NCI-H1417 treated with DMSO at 0.1 percent for 48 hours (cell line): ENCODE measurements at places on chromosomes 5 and 9.
A peak's percentile ranks its signal among the peaks of the same experiment; 100 is the strongest.

- no peak for DNase-seq
Observed at GRCh38 chr9:72092820-72093219, 32.4 kb upstream of the C9orf57 start.

DNA sequence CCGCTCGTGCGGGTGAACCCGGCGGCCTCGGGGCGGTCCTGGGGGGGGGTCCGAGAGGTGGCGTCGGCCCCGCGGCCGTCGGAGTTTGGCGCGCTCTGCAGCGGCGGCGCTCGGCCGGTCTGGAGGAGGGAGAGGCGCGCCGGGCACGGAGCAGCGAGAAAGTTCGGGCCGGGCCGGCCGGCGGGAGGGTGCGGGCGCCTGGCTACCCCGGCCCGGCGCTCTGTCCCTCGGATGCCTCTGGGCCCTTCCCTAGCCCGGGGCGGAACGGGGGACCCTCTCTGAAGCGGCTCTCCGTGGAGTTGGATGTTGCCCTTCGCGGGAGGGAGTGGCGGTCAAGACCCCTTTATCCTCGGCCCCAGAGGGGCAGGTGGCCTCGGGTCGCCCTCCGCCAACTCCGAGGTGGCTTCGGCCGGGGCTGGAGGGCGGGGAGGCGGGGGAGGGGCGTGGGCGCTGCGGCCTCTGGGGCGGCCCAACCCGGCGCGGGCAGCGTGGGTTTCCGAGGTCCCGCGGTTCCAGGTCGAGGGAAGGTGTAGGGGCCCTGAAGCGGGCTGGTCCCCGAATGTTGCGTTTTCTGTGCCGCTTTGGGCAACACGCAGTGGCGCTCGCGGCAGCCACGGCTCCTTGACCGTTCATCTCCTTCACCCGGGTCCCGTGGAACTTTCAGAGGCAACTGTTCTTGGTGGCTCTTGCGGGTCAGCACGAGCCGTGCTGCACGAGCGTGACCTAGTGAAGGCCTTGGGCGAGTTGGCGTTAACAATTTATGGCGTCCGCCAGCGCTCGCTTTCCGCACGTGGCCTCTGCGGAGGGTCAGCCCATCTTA lies 290.5 kb downstream of the DOCK8 start:
- no peak for DNase-seq

GRCh38 chr9:1354086-1354485 lies 303.9 kb downstream of the DMRT2 start:
- DNase-seq, result no peak

GRCh38 chr5:171308453-171309275 lies at the start of gene TLX3:
TSS of gene TLX3 (plus strand) at chr5:171309248. CDS start at chr5:171309366, 118 bp downstream.
- no peak for DNase-seq

- DNase-seq, result peak; percentile 6
Observed at GRCh38 chr9:127877566-127877998, at the start of gene AK1. TSS of gene AK1 (minus strand) at chr9:127877675. CDS start at chr9:127874617, 3,058 bp downstream.

DNA sequence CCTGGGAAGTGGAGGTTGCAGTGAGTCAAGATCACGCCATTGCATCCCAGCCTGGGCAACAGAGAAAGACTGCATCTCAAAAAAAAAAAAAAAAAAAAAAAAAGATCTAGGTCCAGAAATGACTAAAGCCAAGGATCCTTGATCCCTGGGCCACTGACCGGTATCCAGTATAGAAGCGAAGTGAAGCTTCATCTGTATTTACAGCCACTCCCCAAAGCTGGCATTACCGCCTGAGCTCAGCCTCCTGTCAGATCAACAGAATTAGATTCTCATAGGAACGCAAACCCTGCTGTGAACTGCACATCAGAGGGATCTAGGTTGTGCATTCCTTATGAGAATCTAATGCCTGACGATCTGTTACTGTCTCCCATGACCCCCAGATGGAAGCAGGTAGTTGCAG lies 9.3 kb downstream of the CSNK1A1 start:
- no peak for DNase-seq

DNA sequence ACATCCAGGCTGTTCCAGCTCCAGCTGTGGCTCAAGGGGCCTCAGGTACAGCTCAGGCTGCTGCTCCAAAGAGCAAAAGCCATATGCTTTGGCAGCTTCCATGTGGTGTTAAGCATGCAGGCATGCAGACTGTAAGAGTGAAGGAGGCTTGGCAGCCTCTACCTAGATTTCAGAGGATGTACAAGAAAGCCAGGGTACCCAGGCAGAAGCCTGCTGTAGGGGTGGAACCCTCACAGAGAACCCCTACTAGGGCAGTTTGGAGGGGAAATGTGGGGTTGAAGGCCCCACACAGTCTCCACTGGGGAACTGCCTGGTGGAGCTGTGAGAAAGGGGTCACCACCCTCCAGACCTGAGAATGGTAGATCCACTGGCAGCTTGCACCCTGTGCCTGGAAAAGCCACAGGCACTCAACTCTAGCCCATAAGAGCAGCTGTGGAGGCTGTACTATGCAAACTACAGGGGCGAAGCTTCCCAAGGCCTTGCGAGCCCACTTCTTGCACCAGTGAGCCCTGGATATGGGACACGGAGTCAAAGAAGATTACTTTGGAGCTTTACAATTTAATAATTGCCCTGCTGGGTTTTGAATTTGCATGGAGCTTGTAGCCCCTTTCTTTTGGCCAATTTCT lies 14.3 kb upstream of the SLC22A5 start:
- DNase-seq, result no peak

DNA sequence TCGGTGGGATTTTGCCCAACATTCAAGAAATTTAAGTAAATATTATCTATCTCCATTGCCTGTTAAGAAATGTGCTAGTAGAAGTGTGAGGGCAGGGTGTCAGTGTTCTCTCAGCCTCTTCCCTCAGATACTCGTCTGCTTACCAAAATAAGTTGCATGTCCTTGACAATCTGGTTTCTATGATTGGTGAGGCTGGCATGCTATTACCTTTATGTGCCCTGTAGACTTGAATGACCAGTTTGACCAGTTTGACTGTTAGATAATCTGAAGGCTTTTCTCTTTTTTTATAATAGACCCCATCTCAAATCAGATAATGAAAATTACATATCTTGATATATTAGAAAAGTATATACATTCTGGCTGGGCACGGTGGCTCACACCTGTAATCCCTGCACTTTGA lies 348 bp downstream of the CATSPER3 start:
- DNase-seq, result no peak

GRCh38 chr5:140926443-140927227 lies 536 bp downstream of the PCDHAC1 start:
- DNase-seq, result no peak

- DNase-seq, result no peak
Observed at GRCh38 chr9:14863402-14863801, 46.8 kb downstream of the FREM1 start.

- no peak for DNase-seq
Observed at GRCh38 chr9:124392254-124392870, 22.9 kb downstream of the PSMB7 start.

GRCh38 chr9:86405926-86406325 lies 51.7 kb upstream of the TUT7 start:
- DNase-seq, result no peak

- no peak for DNase-seq
Observed at GRCh38 chr5:165263536-165263935, 1758.1 kb downstream of the MAT2B start.

GRCh38 chr5:598564-598890 lies 13.6 kb upstream of the CEP72 start:
- DNase-seq, result no peak

GRCh38 chr9:97573482-97574073 lies 59.6 kb downstream of the TSTD2 start:
- DNase-seq, result no peak

DNA sequence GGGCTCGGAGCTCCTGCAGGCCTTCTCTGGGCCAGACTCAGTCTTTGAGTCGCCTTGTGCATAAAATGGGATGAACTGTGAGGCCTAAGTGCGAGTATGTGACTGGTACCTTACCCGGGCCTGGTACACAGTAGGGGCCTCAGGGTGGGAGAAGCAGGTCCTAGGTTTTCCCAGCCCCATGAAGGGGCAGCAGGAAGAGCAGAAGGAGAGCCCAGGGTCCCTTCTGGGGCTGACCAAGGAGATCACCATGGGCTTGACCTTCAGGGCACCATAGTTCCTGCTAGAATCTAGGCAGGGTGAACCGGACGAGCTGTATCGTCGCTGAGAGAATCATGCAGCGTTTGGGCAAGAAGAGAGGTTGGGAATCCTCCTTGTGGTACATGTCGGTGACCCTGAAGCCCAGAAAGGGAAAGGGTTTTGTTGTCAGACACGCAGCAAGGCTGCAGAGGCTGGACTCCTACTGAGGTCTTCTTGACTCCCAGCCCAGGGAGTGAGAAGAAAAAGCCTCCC lies 373 bp upstream of the PHYKPL start:
- no peak for DNase-seq

DNA sequence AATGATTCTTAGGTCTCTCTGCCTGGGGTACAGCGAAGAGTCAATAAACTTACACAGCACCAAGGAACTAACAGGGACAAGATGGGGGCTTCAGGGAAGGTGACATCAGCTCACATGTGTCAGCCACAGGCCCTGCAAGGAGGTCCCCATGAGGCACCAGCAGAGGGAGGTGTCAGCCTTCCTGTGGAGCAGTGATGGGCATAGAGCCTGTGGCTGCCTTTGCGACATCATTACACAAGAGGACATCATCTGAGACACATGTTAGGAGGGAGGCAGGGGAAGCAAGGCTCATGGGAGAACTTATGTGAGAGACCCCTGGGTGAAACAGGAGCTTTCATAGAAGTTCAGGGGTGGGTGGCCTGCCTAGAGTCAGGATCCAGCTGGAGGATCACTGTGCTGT lies 389.6 kb downstream of the SEMA5A start:
- DNase-seq, result no peak
